ENCODE measurements at places on chromosomes 5 and 9.

DNA sequence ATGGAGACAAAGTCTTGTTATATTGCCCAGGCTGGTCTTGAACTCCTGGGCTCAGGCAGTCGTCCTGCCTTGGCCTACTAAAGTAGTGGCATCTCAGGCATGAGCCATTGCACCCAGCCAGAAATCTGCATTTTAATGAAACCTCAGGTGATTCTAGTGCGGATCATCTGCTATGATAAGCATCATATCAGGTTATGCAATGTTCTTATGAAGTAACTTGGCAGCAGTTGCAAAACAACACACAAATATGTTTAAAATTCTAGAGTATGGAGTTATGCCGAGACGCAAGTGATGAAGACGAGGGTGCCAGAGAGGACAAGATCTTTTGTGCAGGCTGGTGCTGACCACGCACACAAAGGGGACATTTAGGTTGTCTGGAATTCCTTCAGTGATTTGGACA lies 153.2 kb upstream of the MEF2C start:
- no peak for DNase-seq

DNA sequence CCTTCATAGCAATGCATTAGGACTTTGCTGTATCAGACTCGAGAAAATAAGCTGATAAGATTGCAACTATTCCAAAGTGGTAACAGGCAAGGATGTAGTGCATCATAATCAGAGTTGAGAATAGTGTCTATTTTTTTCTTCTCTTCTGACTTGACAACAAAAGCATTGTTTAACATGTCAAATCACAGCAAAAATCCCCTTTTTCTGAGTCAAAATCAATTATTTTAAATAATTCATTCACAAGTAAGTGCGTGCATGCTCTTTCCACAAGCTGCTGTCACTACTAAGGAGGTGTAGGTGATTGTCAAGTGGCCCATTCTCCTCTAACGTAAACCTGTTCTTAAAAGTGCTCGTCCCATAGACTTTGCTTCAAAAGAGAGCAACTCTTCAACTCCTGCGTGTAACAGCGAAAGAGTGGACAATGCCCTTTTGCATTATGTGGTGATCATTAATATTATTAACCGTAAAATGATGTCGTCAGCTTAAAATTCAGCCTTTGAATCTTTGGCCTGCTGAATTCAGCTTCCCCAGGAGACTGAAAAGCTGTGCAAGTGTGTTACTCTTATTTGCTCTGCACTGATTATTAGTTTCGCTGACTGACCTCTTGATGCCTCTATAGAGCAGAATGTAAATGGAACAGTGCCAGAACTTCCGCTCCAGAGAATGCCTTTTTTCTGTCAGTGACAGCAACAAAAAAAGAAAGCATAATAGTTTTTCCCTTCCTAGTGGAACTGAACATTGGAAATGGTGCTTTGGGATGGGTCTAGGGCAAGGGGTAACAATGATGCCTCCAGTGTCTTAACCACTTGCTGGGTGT lies 680.8 kb upstream of the SEMA6A start:
- no peak for DNase-seq

DNA sequence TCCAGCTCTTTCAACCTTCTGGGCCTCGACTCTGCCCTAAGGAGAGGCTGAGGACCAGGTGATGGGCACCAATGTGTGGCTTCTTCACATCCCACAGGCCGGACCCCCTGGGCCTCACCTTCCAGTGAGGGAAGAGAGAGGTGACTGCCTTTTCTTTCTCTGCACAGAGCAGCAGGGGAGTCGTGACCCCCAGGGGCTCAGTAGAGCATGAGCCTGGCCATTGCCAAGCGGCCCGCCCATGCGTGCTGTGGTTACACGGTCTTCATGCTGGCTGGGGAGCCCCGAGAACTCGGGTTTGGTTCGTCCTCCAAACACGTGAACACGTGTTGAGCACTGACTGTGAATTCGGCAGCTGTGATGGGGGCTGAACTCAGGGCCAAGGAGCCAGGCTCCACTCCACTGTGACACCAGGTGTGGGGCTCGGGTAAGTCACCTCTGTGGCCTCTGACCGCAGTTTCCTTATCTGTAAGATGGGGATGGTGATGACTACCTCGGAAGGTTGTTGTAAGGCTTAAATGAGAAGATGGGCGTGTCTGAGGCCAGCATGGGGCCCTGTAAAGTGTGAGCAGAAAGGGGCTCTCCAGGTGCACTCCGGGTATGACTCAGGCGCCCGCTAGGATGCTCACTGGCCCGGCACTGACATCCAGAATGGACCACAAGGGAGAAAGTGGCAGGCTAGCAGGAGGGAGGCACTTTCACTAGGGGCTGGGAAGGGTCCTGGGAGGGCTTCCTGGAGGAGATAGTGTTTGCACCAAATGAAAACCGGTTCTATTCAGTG lies 13.4 kb upstream of the GRHPR start:
- no peak for DNase-seq

GRCh38 chr9:98521141-98521540 lies 187.6 kb downstream of the GABBR2 start:
- DNase-seq, result no peak

- no peak for DNase-seq
Measured at GRCh38 chr5:20572614-20573013, 584.6 kb upstream of the CDH18 start.

DNA sequence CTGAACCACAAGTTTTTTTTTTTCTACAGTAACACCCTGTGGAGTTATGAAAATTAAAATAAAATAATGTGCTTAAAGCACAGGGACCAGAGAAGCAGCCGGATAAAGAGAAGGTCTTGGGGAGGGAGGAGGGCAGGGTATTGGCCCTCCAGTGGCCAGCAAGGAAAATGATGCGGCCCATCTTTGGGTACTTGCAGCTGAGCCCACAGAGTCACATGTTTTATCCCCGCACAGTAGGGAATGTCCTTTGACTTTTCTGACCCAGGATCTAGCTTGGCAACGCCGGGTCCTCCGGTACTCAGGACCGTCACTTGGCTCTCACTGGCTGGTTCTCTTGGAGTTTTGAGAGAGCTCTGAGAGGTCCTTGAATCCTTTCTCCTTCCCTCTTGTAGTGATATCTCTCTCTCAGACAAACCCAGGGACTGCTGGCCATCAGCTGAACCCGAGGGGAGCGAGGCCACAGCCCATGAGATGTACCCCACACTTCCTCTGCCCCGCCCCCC lies 35.3 kb upstream of the HSPA9 start:
- no peak for DNase-seq

GRCh38 chr5:127515693-127516440 lies 1.6 kb upstream of the PRRC1 start:
- no peak for DNase-seq

- DNase-seq, result no peak
Measured at GRCh38 chr5:1105350-1106265, 6.3 kb downstream of the SLC12A7 start.

- no peak for DNase-seq
Measured at GRCh38 chr5:65767565-65767964, 45.6 kb downstream of the NLN start.

- no peak for DNase-seq
Measured at GRCh38 chr5:123855609-123856008, 343.6 kb downstream of the CSNK1G3 start.

DNA sequence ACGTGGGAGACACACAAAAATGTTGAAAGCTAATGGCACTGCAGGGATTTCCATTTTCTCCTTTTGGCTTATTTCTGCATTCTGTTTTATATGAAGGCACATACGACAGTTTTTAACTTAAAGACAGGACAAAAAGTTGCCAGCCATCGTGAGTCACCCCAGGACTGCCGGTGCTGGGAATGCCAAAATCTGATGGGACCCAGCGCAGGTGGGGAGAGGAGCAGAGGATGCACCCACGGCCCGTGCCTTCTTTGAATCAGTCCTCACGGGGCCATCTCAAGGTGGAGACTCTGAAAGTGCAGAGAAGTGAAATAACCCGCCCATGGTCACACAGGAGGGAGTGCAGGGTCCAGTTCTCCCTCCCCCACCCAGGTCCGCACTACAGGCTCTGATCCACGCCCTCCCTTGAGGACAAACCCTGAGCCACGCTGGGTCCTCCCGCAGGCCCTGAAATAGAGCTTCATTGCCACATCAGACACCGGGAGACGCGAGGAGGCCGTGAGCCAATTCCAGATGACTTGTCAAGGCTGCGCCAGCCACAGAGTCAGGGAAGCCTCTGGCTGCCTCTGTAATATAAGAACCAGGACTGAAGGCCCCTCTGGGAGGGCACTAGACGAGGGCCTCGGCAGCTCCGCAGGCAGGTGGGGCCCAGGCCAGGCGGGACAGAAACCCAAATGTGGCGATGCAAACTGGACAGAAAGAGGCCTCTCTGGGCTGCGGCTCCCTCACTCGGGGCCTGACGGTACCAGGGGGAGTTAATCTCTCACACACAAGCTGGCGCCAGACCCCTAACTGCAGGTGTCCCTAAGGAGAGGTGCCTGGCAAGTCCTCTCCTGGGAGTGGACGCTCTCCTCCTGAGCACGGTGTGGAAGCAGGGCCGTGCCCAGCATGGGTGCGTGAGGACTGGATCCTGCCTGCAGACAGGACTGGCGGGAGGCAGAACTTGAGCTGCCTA lies 22.9 kb downstream of the ADAMTS2 start:
- DNase-seq, result no peak

DNA sequence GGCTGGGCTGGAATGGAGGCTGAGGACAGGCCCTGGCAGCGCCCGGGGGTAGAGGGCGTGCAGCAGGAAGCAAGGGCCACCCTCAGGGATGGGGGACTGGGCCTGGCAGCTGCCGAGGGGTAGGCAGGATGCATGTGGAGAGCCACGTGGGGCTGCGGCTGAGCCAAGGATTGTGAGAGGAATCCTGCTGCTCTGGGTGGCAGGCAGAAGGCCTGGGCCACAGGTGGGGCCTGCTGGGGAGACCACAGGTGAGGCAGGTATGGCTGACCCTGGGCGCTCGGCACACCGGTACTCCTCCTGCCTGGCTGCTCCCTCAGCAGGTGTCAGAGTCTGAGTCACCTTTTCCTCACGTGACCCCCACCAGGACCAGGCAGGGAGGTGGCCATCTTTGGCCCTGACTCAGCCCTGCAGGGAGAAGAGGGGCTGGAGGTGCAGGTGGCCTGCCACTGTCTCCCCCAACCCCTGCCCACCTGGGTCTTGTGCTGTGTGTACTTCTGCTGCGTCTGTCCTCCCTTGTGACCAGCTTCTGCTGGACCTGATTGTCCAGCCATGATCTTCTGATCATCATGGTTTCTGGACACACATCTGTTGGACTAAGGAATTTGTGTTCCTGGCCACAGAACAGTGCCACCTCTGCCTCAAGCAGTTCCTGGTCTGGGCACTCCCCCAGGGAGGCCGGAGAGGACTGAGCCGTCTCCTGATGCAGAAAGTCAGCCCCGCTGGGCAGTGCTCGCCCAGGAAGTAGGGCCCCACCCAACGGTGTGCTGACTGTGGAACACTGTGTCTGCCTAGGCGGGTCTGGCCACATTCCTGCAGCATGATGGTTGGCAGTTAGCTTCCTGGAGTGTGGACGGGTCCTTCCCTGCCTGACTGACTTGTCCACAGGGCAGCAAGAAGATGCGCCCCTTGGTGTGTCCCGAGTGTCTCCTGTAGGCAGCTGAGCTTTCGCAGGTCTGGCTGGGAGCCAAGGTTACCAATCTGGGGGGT lies 6.4 kb downstream of the ARRDC1 start:
- no peak for DNase-seq

- no peak for DNase-seq
Measured at GRCh38 chr5:133967124-133967523, 1.3 kb downstream of the C5orf15 start.

DNA sequence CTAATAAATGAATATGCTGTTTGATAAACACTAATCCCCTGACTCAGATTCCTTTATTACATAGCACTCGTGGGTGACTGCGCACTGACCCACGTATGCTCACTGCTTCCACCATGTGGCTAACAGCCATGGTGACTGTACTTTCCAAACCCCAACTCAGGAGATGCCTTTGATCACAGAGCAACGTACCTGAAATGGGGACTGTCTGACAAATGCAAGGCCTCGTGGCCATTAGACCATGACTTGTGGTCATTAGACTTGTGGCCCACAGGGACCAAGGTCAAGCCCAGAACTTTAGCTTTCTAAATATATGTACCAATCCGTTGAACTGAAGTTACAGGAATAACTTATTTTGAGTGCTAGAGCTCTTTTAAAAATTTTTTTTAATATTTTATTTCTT lies 46.6 kb downstream of the CYFIP2 start:
- no peak for DNase-seq

All from NCI-H187 treated with DMSO at 0.1 percent for 48 hours (cell line).